NT2/D1 (cell line): ENCODE measurements at places on chromosomes 16 and 17.

DNA sequence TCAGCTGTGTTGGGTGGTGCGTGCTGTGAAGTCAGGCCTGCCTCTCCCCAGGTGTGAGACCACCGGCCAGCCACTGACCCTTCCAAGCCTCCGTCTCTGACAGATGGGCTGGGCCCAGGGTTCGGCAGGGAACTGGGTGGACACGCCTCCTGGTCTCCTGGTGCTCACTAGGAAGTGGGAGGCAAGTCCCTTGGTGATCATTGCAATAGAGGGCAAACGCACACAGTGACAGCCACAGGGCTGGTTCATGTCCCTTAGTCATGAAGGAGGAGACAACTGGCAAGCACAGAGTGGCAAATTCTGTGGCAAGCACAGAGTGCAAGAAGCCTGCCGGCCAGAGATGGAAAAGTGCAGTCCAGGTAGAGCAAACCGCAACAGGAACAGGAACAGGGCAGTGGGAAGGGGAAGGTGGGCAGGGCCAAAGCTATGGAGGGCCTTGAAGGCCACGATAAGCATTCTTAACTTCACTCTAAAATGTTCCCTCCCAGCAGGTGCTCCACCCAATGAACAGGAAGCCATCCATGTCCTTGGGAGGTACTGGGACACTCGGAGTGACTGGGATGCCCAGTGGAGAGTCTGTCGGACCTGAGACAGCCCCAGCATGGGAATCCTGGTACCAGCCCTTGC lies 21.9 kb downstream of the USP7 start:
- DNase-seq, result no peak

GRCh38 chr16:11852092-11852809 lies 909 bp upstream of the RSL1D1 start:
- no peak for DNase-seq

- DNase-seq, result no peak
Measured at GRCh38 chr17:45320931-45321461, 4.2 kb upstream of the MAP3K14 start.

- no peak for DNase-seq
Measured at GRCh38 chr17:58974354-58974753, 132.3 kb downstream of the TRIM37 start.

DNA sequence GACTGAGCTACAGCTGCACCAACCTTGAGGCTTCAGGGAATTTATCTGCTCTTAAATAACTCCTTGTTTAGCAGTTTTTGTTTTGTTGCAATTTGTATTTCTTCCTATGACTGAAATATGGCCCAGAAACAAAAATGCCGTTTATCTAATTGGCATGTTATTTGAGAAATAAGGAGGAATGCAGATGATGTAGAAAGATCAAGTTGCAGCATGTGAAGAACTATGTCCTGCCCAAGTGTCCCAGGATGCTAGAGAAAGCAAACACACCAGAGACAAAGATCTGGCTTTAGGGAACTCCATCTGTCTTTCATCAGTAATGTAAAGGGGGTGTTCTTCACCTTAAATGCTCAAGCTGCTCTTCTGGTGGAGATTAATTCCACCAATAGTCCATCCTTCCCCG lies 29.7 kb downstream of the USP31 start:
- DNase-seq, result no peak

DNA sequence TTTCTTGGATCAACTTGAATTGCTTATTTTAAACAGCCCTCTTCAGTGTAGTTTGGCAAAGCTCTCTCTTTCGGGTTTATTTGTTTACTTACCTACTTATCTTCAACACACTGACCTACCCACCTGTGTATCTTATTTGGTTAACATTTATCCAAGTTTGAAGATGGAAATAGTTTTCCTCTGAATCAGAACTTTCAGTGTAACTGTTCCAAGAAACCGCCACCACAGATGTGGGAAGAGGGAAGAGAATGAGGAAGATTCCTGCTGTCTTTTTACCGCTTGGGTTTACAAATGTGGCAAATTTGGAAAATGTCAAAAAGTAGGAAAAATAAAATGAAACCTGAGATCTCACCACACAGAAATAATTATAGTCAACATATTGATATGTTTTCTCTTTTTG lies 115.8 kb downstream of the MSI2 start:
- no peak for DNase-seq

DNA sequence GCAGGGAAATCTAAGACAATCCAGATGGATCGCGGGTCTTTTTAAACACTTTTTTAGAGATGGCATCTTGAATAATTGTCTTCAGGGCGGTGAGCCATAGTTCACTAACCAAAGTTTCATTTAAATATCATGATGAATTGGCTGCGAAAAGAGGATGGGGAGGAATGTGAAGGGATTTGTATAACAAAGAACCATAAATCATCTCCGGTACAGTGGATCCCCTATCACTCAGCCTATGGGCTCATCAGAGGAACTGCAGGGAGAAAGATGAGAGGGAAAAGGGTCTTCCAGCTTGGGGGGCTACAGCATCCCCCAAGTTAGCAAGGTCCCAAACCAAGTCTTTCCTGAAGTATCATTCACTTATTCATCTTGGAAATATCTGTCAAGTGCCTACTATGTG lies 16.7 kb upstream of the DDX52 start:
- no peak for DNase-seq

- no peak for DNase-seq
Measured at GRCh38 chr16:88725609-88726407, 19.5 kb downstream of the CTU2 start.

GRCh38 chr17:44780161-44780560 lies 21.4 kb downstream of the ADAM11 start:
- DNase-seq, result no peak

DNA sequence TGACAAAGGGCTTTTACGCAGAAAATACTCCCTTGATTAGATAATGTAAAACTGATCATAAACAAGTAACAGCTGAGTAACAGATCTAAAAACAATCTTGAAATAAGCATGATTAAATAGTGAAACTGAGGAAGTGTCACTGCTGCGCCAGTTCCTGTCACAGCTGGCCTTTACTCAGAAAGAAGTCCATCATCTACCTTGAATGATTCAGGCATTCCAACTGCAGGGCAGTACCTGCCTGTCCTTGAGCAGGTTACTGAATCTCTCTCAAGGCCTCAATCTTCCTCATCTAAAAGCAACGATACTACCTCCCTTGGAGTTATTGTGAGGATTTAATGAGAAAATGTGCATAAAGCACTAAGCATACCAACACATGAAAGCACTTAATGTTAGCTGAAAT lies 12.7 kb downstream of the PHLPP2 start:
- no peak for DNase-seq

DNA sequence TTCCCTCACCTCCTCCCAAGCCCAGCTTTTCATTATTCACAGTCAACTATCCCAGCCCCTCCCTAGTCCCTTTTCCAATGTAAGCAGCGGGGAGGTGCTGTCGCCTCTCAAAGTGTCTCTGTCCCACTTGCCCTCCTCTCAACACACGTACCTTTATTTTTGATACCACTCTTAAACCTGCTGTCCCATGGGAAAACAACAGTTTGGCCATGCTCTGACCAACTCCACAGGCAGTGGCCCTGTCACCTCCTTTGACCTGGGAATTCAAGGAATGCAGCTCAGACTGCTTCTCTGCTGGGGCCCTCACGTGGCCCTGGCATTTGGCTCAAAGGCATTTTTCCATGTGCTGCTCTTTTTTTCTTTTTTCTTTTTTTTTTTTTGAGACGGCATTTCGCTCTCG lies 4.2 kb downstream of the LYRM9 start:
- DNase-seq, result peak; percentile 57

DNA sequence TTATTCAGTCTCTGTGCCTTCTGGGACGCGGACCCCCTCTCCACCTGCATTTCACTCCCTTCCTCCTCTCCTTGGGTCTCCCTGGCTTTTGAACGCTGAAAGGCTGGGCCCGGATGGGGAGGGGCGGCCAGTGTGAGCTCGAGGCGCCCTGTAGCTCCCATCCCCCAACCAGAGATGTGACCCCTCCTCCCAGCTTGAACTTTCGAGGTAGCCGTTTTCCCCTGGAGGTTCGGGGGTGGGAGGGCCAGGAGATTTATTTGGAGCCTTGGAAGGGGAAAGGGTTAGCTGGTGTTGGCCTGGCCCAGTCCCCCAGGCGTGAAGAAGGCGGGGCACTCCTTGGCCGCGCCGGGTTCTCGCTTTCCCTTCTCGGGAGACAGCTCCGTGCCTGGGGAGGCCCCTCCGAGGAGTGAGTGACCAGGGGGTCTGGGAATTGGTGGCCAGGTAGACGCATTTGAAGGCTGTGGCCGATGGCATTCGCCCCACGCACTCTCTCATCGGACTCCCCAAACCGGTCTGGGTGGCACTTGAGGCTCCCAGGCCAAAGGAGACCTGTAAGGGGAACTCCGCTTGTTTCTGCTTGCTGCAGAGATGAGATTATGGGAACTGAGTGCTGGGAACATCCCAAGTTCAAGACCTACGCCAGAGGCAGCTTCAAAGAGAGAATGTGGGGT lies 942 bp downstream of the LDAF1 start:
- peak; percentile 36 for DNase-seq

GRCh38 chr16:13136901-13137300 lies 235.5 kb downstream of the SHISA9 start:
- DNase-seq, result no peak

DNA sequence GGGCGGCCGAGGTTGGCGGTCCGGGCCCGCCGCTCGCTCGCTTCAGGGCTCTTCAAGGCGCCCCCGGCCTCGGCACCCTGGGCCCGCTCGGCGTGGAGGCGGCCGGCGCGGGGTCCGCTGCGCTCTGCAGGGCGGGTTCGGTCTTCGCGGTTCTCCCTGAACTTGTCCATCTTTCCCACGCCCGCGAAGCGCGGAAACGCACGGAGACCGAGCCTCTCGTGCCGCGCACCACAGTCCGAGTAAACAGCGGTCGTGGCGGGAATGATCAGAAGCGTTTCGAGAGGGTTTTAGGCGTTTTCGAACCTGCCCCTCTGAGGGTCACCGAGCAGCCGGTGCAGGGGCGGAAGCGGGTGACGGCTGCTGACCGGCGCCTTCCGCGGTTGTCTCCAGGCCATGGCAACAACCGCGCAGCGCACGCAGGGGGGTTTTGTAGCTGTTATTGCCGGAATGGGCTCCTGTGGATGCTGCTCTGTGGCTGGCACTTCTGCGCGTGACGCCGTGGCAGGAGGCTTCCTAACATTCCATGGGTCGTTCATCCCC lies 414 bp downstream of the NARF start:
- DNase-seq, result no peak

DNA sequence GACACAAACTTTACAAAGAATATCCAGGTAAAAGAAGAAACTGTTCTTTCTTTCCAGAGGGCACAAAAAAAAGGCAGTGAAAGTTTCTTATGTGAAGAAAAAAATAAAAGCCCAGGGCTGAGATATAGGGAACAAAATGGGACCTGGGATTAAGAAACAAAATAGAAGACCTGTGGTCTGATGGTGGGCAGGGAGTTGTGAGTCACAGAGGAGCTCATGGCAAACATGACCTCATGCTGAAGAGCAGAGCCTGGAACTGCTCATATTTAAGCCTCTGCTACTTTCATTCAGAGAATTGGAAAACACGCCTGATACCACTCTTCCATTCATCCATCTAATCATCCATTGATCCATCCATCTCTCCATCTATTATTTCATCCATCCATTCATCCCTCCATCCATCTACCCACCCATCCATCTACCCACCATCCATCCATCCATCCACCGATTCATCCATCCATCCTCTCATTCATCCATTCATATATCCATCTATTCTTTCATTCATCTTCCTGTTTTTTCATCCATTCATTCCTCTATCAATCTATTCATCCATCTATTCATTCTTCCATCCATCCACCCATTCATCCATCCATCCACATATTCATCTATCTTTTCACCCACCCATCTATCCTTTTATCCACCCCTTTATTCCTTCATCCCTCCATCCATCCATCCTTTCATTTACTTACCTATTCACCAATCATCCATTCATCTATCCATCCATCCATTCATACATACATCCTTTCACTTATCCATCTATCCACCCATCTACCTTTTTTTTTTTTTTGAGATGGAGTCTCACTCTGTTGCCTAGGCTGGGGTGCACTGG lies 30.0 kb downstream of the WFDC1 start:
- no peak for DNase-seq

DNA sequence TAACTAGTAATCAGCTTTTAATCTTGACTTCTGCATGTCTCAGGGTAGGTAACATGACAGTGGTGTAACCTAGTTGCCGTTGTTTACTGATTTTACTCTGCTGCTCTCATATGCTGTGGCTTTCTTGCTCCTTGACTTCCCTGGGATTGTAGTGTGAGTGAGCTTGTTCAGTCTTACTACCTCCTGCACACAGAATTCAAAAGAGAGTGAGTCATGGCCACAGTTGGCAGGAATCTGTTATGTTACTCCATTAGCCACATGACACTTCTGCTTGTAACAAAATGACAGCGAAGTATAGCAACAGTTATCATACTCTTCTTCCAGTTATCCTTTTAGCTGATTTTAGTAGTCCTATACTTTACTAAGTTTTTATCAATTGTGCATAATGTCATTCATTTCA lies 18.8 kb downstream of the TNRC6A start:
- DNase-seq, result no peak

DNA sequence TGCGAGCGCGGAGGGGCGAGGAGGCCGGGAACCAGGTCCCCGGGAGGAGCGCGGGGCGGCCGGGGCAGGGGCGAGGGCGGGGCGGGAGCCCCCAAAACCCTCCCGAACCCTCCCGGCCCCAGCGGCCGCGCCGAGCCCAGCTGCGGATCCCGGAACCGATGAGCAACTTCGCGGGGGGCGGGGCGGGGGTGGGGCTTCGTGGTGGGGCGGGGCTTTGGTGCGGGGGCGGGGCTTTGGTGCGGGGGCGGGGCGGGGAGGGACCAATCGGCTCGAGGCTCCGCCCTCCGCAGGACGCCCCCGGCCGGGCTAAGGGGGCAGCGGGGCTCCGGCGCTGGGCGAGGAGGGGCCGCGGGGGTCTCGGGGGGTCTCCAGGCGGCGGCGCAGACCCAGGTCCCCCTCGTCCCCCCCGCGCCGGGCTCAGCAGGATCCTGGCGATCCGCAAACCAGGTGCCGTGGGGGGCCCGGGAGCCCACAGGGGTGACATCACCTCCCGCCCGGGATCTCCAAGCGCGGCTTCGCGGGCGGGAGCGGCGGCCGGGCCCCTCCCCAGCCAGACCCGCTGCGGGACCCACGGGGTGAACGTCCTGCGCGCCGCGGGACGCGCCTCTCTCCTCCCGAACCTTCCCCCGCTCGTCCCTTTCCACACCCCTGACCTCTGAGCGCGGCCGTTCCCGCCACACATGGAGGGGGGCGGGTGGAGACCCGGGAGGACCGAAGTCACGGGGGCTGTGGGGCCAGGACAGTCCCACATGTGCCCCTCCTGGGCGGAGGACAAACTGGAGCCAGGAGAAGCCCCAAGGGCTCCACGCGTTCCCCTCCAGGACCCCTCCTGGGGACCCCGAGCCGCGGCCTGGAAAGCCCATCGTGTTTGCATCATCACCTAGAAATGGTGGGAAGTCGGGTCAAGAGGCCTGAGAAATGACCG lies at the start of gene ABR:
ABR (minus strand) TSS at position 164 of the 925 bp plus-strand sequence. CDS start 254 bp downstream, outside the sequence.
- DNase-seq, result no peak
